Heart left ventricle (tissue), 16 donors: ENCODE measurements at places on chromosomes 11 and 22. TPM values are rescaled to one million over a fixed set of nuclear protein-coding genes. Genes with fewer than 3 reads are reported as not detected.

MS4A2 gene
- 0.01 TPM for polyA plus RNA-seq

DNHD1 gene
- 6.0 TPM for polyA plus RNA-seq

FAM180B gene
- polyA plus RNA-seq, result not detected

TSSK2 gene
- polyA plus RNA-seq, result 0.19 TPM

APIP gene
- polyA plus RNA-seq, result 24.5 TPM

CECR2 gene
- 4.4 TPM for polyA plus RNA-seq

DNA sequence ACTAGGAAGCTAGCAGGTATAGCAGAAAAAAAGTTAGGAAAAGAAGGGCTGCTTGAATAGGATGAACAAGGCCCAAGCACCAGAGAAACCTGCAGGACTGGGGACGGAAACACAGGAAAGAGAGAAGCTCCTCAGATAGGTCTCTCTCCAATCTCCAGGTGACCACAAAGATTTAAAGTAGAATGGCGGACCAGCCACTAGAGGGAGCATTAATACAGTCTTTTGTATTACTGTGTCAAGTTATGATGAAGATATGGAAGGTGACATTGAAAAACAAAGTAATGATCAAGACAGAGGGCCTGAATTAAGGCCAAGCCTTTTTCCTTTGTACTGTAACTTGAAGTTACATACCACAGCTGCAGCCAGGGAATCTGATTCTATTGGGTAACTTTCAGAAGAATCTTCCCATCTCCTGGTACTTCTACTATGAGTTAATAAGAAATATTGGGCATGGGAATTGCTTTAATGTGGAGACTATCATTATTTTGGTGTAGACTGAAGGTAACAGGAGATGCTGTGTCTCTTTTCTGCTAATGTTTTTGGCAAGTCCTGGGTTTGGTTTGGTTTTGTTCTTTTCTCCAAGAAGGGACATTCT, 33.8 kb downstream of the OR2AG2 start:
- no peak for DNase-seq

DNA sequence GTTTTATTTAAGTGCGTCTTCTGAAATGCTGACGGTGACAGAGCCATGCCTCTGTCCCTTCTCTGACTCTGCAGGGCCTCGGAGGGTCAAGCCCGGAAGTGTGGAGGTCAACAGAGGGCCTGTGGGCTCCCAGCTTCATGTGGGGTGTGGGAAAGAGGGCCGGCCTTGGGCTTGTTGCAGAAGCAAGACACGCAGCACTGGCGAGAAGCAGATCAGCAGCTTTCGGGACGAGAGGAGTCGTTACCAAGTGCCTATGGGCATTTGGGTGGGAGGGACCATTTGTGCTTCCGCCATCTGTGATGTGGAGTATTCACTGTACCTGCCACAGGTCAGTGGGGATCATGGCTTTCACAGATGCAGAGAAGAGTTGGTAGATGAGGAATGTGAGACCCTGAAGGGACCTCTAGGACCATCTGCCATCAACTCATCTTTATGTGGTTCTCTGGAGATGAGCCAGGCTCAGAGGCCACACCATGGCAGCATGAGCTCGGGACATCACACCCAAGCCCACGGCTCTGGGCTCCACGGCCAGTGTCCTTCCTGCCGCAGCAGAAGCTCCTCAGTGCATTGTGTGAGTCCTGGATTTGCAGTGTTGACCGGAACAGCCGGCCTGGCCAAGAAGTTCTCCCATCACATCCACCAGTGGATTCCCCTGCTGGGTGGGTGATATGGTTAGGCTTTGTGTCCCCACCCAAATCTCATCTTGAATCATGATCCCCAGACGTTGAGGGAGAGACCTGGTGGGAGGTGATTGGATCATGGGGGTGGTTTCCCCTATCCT, 590.7 kb downstream of the TBC1D22A start:
- no peak for DNase-seq

DNA sequence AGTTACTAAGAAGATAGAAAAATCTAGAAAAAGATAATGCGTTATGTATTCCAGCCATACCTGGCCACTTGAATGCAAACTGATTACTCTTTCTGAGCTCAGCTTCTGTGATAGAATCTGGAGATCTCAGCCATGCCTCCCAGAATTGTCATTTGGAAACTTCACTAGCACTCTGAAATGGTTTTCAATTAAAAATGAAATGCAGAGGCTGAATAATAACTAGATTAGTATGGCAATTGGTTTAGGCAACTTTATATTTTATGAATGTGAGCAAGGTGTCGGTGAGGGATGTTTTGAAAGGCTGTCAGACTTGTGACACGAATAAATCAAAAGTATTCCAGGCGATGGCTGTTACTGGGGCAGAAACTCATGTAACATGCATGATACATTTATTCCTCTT, 128.8 kb upstream of the SORL1-AS1 start:
- DNase-seq, result no peak

GRCh38 chr22:43745783-43746356, 66.2 kb downstream of the EFCAB6 start:
- DNase-seq, result no peak

GRCh38 chr22:34324763-34325162, 404.5 kb upstream of the LARGE1 start:
- DNase-seq, result peak; percentile 31

DNA sequence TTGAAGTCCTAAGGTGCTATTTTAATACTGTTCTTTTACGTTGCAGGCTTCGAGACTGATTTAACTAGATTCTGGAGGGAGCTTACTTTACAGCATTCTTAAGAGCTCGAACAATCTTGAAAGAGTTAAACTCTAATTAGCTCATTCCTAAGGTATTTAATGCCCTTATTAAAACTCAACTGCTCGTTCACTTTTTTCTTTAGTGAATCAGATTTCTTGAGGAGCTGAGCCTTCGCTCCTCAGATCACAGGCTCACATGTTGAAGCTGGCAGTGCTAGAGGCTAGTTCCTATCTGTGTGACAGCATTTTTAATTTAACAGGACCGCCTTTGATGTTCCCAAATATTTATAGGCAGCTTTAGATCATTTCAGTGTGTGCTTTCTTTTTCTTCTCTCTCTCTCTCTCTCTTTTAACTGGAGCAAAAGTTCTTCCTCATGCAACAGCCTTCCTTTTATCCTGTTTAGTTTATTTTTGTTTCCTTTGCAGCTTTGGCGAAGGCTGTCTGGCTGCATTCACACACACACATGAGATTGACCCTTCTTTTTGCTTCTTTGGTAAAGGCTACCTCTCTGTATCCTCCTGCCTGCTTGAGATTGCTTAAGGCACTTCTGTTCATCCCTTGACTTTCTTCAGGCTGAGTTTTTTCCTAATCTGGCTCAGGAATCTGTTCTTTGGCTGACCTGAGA, 21.0 kb downstream of the ZNRF3 start:
- DNase-seq, result no peak

- no peak for DNase-seq
These were observed 9.5 kb downstream of the PCNX3 start for GRCh38 chr11:65624931-65625627.

DNA sequence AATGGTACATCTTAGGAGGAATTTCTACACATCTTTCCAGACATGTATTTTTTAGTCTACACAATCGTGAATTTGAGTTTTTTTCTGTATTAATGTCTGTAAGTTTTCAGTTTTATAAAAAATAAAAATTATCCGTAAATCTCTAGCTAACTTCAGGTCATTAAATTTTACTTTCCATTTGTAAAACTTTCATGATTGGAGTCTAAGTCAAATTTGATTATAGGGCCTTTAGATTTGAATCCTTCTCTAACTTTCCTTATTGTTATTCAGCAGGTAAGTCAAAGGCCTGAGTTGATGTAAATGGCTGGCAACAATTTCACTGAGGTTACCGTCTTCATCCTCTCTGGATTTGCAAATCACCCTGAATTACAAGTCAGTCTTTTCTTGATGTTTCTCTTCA, at the start of gene OR8I2:
Gene OR8I2, plus strand, starts transcription at position 301 of the 400 bp plus-strand sequence. Its CDS starts 0 bp downstream, at position 301.
- DNase-seq, result no peak

GRCh38 chr22:19290400-19291217, 910 bp downstream of the CLTCL1 start:
- no peak for DNase-seq

DNA sequence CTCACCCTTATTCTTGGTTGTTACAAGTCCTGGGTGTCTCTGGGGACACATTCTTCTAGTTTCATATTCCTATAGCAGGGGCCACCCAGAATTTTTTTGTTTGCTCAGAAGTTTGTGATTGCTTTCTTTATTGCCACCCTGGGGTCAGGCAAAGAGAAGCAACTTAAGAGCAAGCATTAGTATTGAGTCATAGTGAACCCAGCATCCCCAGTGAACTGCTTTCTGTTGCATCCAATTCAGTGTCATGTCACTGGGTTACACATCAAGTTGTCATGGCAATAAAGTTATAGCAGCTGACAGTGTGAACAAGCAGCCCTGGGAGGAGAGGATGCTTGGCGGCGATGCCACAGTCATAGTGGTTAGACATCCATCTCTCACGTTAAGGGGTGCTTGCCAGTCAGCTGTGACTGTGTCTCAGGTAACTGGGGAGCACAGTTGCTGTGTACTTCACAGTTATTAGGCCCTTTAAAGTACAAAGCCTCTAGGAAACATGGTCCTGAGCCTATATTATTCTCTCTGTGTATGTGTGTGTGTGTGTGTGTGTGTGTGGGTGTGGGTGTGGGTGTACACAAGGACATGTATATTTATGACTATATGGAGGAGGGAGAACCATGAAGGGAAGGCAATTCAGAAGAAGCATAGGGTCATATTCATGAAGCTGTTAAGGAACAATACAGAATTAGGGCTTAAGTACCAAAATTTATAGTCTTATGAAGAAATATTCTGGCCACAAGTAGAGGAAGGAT, 52.5 kb downstream of the TRIM44 start:
- DNase-seq, result no peak

GRCh38 chr11:3058753-3059664, 1.8 kb upstream of the CARS1 start:
- DNase-seq, result no peak

DNA sequence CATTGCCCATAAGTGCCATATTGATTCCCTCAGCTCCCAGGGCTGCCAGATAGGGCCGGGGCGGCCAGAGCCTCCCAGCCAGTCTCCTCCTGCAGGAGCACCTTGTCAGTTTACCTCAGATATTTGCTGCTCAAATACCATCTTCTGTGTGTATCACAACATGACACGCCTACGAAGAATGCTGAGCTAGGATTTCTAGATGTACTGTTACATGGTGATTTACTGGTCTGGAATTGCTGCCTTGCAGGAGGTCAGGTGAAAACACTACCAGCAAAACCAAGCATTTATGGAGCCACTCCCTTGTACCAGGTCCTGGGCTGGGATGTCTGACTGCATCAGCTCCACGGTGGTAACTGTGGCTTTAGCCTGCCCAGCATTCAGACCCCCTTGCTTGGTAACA, 11.8 kb downstream of the MICAL3 start:
- no peak for DNase-seq

- no peak for DNase-seq
These were observed 34.3 kb upstream of the CELSR1 start for GRCh38 chr22:46571642-46572250.
